Central memory CD4-positive, alpha-beta T cell (primary cell): ENCODE measurements at places on chromosomes 2 and 18.
A peak's percentile ranks its signal among the peaks of the same experiment; 100 is the strongest.

DNA sequence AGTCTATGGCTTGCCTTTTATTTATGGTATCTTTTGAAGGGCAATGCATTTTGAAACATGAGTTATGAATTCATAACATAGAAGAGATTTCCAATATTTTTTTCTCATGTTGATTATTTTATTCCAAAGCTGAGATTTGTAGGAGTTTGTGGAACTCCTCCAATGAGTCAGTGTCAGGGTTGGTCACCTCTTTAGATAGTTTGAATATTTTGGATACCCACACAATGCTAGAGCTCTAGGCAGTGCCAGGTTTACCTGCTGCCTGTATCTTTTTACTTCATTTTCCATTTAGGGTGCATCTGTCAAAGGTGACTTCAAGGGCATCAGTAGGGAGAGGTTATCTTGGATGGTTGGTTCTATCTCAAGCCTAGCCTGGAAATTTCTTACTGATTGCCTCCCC, 152.7 kb downstream of the CERS6 start:
- DNase-seq: no peak

- DNase-seq: no peak
Observed at GRCh38 chr2:234997389-234997788, 45.6 kb downstream of the SH3BP4 start.

GRCh38 chr2:200863782-200864175, 679 bp downstream of the CLK1 start:
- no peak for DNase-seq

DNA sequence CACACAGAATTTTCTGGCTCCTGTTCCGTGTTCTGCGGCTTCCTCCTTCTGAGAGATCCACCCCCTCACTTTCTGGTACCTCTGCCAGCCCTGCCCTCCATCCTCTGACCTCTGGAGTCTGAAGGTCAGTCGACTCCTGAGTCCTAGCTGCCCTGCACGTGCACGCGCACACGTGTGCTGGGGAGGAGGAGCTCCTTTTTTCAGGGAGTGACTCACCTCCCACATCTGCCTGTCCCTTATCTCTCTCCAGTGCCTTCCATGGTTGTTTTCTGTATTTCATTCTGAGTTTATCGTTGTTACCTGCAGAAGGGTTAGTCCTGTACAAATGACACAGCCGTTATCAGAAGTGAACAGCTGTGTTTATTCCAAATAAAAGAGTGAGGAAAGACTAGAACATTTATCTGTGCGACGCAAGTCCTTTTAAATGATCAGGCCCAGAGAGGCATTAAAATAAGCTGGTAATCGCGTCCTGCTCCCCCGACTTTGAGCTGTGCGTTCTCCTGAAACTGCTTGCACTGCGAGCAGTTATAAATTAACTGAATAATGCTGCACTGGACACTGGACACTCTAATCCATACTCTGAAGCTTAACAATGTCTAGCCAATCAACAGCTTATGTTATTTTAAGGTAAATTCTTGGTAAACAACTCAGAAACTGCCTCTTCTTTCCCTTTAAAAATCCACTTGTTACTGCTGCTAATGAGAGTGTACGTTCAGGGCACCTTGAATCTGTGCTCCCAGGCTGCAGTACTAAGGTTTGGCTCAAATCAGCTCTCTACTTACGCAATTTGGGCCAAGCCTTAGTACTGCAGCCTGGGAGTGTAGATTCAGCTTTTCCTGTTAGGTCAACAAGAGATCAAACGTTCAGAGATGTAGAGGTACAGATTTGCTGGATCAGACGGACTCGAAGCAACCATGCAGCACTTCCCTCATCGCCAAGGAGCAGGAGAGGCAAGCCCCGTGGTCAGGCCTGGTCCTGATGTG, 72.5 kb downstream of the GALR1 start:
- DNase-seq: no peak

DNA sequence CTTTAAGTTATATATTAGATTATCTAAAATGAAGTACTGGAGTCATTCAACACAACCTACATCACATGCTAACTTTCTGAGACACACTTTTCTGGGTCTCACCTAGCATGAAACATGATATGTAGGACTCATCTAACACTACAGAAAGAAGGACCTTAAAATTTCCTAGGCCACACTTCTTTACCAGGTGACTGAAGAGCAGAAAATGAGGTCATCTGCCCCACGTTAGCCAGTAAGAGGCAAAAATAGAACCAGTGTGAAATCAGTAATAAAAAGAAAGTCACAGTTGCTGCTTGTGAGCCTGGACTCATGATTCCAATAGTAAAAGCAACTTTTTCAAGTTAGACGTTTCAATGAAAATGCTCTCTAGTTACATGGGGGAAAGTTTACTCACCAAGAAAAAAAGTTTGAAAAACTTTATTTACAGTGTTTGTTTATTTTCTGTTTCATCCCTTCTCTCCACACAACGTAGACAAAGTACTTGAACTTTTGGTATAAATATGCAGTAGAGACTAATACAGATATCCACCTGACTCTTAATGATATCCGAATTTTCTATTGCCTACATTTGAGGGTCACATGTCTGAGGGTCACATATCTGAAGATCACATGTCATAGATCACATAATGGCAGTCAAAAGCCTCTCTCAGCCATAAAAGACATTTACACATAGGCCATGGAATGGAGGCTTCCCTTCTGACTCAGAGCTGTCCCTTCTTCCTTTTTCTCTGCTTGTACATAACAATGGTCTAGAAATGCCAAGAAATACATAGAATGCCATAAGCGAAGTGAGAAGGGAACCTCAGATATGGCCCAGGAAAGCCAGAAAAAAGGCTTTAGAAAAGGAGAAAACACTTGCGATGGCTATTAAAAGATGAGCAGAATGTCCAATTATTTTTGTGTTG, 362.9 kb downstream of the ZEB2 start:
- no peak for DNase-seq

DNA sequence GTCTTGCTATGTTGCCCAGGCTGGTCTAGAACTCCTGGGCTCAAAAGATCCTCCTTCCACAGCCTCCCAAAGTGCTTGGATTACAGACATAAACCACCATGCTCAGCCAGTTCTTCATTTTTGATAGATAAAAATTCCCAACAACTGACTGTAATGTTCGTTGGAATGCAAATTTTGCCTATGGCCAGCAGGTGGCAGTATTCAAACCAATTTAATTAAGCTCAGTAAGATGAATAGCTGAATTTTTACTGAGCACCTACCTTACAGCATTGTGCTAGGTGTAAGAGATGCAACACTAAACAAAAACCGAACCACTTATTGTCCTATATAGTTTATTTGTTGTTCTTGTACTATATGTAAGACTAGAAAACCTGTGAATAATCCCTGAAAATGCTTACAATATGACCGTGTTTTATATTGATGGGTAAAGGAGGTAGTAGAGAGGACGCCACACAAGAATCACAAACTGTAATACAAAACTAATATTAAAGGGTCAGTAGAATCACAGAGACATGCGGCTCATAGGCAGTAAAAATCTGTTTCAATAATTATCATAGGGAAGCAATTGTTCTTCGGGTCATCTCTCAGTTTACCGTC, 8.2 kb upstream of the TMEM182 start:
- peak; percentile 17 for DNase-seq

- DNase-seq: no peak
Observed at GRCh38 chr18:28063271-28063761, 113.6 kb downstream of the CDH2 start.

- no peak for DNase-seq
Observed at GRCh38 chr2:48198371-48198770, 292.1 kb upstream of the FBXO11 start.

DNA sequence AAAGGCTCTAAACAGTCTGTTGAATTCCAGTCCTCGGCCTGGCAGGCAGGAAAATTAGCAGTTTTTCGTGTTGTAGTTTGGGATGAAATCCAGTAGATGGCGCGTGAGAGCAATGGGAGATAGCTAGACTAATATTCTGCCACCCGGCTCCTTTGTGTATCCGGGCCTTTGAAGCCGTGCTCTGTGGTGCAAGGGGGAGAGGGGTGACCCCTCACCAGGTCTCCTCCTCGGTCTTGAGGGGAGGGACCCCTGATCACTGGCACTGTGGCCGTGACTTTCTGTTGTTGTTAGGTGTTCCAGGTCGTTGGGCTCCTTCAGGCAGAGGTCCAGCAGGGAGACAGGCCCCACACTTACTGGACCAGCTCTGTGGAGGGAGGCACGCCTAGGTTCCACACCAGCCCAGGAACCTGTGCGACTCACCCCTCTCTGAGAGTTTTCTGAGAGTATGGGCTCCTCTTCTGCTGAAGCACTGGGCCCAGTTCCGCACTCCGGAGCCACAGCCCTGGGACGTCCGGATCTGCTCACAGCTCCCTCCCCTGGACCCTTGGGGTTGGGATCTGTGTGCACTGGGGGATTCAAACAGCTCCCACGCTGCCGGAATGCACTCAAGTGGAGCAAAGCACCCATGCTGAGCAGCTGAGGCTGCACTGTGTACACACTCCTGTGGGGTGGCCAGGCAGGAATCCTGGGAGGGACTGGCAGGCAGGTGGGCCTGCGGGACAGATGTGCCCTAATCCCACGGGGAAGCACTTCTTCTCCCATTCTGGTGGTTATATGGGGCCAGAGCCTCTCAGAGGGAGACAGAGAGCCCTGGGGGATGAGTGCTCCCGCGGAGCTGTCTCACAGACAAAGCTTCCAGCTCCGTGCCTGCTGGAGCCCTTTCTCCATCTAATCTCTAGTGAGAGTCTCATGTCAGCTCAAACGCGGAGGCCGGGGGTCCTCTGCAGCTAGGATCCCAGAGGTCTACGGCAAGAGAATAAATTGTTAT, 8.8 kb downstream of the GKN2 start:
- peak; percentile 47 for DNase-seq

DNA sequence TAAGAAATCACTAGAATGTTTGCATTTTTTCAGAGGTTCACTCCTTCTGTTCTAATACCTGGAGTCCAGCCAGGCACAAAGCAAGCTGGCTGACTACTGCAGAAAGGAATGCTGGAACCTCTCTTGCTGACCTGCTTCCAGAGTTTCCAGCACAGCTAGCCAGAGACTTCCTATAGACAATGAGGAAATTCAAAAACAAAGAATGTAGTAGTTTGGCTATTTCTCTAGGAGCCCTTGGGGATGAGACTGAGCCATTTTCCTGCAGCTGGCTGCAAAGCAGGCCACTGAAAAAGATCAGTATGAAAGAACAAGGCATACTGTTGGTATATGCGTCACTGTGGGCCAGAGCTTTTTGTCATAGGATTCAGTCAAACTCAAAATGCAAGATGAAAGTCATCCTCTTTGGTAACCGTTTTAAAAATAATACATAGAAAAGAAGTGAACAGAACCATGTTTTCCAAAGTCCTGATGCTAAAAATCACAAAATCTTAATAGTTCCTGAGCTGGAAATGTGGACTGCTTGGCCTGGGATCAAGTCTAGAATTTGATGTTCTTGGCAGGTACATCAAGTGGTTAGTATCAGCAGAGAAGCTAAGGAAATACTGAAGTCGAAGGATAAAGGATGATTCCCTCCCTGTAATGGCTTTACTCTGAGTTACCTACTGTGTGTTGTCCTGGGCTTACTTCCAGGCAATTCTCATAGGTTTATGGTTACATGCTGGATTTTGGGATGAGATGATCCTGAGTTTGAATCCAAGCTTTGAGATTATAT, 9.0 kb upstream of the DSEL start:
- DNase-seq: no peak

GRCh38 chr2:219116776-219117646, 43.6 kb downstream of the NHEJ1 start:
- DNase-seq: no peak

DNA sequence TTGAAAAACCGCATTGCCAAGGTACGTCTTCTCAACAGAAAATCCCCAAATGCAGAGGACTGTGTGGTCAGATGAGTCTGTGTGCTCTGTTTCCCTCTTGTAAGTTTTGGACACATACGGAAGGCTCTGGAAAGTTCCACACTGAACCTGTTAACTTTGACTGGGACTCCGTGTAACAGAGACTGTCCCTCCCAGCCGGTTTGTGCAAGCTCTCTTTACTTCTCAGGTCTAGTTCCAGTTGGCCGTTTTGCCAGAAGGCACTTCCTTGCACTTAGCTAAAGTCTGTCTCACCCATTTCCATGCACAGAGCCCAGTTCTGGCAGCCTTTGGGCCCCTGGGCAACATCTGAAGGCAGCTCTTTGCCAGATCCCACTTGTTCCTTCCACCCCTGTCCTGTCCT, 22.0 kb downstream of the EFHD1 start:
- DNase-seq: no peak

GRCh38 chr2:10704034-10704594, 14.3 kb upstream of the NOL10 start:
- DNase-seq: no peak

GRCh38 chr2:12882393-12882792, 165.7 kb downstream of the TRIB2 start:
- DNase-seq: no peak

DNA sequence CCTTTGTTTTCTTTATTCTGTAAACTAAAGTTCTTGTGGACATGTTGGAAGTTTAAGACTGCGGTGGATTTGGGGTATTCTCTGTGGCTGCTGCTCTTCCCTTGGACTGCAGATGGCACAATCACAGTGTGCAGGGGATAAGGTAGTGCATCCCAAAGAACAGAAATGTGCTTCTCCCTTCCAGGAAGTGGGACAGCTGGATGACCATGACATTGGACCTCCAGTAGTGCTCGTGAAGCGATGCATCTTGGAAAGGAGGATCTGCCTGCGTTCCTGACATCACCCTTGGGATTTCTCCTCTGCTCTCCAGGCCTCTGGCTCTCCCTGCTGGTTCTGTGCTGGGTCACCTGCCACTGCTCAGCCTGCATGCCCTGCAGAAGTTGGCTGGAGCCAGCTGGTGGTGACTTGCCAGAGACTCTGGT, 109.9 kb downstream of the SLC4A3 start:
- DNase-seq: no peak

GRCh38 chr2:11343650-11344341, 640 bp downstream of the ROCK2 start:
- DNase-seq: peak; percentile 9

DNA sequence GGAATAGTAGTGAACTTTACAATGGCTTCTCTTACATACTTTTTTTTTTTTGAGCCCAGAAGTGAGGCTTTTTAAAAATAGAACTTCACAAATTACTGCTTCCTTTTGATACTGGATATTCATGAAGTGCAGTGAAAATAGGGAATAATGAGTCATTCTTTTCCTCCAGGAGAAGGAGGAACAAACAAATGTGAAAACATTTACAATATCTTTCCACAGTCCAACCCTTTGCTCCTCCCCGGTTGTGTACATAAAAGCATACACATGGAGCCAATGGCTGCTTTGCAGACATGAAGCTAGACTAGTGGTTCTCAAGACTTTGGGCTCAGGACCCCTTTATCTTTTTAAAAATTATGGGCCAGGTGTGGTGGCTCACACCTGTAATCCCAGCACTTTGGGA, 266.9 kb downstream of the GBX2 start:
- DNase-seq: no peak

GRCh38 chr18:49967171-49967570, 153.8 kb upstream of the ACAA2 start:
- DNase-seq: no peak

DNA sequence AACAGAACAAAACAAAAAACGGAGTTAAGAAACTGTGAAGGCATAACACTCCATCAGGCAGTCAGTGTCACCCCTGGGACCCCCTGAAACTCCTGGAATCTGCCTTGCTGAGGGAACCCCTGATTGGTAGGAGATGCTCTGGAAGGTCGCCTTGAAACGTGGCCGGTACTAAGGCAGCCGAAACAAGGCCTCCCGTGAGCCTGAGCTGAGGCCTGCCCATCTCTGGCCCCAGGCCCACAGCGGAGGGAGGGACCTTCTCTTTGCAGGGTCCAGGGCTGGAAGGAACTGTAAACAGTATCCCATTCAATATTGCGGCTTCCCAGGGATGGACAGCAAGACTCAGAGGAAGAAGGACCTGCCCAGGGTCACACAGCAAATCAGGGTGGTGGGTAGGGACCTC, 155.7 kb downstream of the INHBB start:
- DNase-seq: no peak
